ENCODE measurements at places on chromosomes 12 and 14.

GRCh38 chr12:2265461-2266167 lies 212.8 kb downstream of the CACNA1C start:
- no peak for DNase-seq

DNA sequence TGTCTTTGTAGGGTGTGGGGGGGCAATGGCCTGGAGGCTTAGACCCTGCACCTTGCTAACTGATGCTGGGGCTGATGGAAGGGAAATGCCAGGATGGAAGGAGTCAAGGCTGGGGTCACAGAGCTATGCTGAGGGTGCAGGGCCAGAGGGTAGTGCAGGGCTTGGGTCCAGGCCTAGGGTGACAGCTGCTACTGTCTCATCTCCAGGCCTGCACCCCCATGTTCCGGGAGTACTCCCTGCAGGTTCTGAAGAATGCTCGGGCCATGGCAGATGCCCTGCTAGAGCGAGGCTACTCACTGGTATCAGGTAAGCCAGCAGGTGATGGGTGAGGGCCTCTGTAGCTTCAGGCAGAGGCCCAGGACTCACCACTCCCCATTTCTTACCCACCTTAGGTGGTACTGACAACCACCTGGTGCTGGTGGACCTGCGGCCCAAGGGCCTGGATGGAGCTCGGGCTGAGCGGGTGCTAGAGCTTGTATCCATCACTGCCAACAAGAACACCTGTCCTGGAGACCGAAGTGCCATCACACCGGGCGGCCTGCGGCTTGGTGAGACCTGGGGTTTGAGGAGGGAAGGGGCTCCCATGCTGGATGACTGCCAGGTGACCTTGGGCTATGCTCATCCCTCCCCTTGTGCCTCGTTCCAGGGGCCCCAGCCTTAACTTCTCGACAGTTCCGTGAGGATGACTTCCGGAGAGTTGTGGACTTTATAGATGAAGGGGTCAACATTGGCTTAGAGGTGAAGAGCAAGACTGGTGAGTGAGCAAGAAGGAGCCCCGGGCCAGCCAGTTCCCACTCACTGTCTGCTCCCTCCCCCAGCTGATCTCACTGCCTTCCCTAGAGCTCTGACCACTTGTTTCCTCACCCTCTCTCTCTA lies 4.1 kb downstream of the SHMT2 start:
- DNase-seq: no peak

GRCh38 chr12:72839696-72840095 lies 567.5 kb downstream of the TRHDE start:
- no peak for DNase-seq

- DNase-seq: no peak
Observed at GRCh38 chr12:110179291-110179690, 55.1 kb downstream of the IFT81 start.

DNA sequence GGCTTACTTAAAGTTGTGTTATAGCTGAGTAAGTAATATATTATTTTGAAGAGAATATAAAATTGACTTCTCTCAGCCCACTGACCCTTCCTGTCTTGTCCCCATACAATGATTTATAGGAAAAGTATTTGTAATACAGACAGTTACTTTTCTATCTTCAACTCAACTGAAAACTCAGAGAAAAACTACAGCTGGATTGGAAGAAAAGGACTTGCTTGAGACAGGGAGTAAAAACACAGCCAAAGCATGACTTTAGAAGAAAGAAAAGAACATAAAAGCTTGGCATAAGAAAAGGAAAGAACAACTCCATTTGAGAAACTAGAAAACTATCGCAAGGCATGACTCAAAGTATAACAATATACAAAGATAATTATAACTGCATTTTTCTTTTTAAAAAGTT lies 57.5 kb downstream of the MSRB3 start:
- DNase-seq: no peak

DNA sequence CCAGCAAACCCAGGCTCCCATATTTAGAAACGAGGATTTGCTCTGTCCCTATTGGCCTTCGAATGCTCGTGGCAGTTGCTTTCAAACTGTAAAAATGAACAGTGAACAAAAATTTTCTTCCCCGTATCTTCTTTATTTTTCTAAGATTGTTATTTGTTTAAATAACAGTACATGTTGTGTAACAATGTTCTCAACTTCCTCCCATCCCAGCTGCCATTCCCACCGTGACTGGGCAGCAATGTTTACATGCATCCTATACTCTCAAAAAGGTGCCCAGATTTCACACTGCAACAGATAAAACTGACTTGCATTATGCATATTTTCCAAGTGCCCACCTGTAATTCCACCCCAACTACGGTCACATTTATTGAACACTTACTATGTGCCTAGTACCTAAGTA lies 12.8 kb downstream of the VCPKMT start:
- no peak for DNase-seq

DNA sequence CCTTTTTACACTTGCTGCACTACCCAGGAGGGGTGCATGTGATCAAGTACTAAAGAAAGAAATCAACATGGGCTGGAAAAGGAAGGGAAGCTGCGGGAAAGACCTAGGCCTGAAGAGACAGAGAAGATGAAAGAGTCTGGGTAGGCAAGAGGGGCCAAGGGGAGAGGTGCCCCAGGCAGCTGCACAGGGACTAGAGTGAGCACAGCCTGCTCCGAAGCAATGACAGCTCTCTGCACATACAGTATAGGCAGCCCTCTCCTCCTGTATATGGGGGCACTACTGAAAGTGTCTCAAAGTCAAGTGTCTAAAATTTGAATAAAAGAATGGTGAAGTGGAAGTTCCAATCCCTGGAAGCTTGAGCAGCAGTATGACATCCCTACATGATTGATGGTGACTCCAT lies 112.0 kb downstream of the TMTC1 start:
- no peak for DNase-seq

DNA sequence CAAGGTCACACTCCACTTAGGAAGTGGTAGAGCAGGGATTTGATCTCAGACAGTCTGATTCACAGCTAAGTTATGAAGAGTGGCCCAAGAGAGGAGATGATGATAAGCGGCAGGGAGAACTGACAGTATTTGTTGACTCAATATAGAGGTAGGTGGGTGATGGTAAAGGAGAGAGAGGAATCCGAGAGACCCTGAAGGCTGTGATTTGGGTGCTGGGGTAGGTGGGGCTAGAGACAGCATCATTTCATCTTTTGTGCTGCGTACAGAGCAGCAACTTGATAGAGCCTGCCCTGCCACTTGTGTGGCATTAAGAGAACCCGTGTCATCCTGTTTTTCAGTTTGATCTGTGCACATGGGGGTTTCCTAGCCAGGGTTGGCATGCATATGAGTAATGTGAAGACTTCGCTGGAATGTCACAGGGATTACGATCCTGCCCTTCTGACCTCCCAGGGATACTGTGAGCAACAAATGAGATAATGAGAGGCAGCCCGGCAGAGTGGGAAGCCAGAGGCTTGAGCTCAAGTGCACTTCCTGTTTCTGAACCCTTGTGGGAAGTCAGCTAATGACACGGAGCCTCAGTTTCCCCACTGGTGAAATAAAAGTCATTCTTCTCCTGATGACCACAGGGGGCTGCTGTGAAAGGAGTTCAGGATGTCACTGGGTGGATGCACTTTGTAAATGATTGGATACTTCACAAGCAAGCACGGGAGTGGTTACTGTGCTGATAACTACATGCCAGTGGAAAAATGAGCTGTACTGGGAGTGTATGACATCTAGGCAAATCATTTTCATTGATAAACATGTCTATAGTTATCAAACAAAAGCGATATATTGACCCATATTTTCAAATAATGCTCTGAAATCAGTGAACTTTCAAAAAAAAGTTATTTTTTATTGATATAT lies 59.5 kb upstream of the IGF1 start:
- DNase-seq: no peak

- DNase-seq: no peak
Observed at GRCh38 chr14:59776468-59776867, 94.1 kb downstream of the RTN1 start.

- DNase-seq: no peak
Observed at GRCh38 chr12:54723379-54724256, 75.5 kb upstream of the DCD start.

- DNase-seq: no peak
Observed at GRCh38 chr12:11658791-11659190, 9.3 kb downstream of the ETV6 start.

DNA sequence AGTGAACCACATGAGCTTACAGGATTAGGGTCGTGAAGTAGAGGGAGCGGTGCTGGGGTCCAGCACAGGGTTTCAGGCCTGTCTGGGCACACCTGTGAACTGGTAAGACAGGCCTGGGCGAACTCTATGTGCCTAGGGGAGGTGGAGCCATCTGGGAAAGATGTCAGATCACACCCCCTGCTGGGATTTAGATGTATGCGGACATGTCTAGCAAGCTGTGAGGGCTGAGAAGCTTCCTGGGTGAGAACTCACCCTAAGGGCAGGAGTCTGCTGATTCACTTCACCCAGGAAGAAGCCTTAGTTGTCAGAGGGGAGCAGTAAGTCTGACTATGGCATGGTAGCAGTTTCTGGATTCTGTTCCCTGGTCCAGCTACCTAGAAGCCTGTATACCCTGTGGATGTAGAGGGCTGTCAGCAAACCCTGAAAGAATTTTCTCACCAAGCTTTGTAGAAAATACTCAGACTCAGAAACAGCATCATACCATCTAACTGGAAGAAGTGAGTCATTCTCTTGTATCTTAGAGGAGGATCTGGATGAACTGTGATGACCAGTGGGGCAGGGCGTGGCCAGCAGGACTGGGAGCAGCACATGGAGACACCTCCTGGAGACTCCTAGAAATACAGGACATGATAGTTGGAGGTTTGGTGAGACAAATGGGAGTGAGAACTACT lies 11.2 kb upstream of the PYGL start:
- DNase-seq: no peak

DNA sequence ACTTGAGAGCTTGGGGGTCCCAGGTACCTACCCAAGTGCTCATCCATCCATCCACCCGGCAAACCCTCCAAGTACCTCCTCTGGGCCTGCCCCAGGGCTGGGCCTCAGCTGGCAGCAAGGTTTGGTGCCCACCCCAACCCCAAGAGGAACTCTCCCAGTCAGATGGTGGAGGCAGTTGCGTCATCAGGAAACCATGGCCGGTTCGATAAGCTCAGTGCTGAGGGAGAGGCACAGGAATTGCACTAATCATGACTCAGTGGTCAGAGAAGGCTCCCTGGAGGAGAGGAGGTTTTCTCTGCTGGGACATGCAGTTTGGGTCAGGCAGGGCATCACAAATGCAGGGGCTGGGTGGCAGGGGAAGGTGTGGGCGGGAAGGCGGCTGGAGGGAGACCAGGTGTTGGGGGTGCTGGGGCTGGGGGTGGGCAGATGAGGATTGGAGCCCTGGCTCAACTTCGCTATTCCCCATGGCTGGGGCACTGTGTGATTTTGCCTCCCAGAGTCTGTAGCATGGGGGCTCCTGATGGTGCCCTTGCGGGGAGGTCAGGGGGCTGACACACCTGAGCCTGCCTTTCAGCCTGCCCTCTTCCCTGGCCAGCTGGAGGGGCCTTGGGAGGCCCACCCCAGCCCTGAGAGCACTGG lies 32.2 kb downstream of the SH2B3 start:
- DNase-seq: no peak

GRCh38 chr14:81868172-81868571 lies 334.5 kb upstream of the SEL1L start:
- no peak for DNase-seq

DNA sequence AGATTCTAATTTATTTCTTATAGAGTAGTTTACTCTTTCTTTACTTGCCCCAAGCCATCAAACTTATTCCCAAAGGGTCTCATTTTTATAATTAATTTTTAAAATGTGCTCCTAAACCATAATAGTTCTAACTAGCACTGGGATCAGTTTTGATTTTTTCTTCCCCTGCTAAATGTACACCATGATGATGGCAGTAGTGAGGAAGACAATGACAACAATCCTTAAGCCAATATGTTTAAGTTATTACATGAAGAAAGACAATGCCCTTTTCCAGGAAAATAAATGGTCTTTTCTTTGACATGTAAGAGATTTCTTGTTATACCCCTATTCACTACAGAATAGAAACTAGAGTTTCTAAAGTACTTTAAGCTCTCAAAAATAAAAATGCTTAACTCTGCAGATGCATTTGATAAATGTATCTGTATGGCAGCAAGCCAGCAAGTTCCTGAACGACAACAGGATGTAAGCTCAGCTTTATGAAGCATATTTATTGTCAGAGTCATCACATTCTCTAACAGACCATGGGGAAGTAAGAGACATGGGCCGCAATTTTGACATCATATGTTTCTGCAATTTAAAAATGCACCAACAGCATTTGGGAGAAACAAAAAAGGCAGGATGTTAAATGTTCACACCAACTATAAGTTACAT lies 36.0 kb upstream of the SNX6 start:
- DNase-seq: no peak

DNA sequence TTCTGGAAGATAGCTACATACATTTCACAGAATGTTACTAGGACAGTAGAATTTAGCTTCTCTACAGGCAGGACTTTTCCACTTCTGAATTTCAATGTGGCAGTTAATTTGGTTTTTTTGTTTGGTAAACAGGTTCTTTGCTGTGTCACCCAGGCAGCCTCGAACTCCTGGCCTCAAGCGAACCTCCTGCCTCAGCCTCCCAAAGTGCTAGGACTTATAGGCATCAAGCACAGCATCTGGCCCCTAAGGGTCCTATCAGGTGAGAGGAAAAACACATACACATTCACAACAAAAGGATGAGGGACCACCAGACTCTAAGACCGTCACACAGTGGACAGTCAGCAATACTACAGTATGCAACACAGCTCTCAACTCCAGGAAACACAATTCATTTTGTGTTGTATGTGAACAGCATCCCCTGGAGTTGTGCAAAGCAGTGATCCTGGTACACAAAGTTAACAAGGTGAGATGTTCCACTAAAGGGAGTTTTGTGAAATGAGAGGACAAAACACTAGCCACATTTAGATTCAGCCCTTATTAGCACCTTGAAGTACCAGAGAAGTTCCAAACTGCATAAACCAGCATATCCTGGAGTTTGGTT lies 6.9 kb downstream of the ATP2B1 start:
- DNase-seq: no peak

DNA sequence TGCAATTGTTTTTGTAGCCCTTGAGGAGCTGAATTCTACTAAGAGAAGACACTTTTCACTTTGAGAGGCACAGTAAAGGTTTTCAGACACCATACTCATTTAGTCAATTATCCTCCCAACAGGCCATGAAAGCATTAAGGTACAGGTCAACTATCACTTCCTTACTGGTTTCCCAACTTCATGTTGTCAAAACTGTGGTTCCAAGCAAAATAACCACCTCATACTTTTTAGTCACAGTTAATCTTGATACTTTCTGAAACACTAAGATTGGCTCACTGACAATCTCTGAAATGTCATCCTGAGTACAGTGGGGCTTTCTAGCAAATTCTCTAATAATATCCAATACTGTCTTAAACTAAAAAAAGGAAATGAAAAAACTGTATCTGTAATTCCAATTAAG lies 71.7 kb downstream of the SLC2A13 start:
- no peak for DNase-seq

- DNase-seq: no peak
Observed at GRCh38 chr14:28577187-28577586, 189.4 kb upstream of the FOXG1 start.

- DNase-seq: no peak
Observed at GRCh38 chr14:103206836-103207387, 83.7 kb downstream of the TNFAIP2 start.

DNA sequence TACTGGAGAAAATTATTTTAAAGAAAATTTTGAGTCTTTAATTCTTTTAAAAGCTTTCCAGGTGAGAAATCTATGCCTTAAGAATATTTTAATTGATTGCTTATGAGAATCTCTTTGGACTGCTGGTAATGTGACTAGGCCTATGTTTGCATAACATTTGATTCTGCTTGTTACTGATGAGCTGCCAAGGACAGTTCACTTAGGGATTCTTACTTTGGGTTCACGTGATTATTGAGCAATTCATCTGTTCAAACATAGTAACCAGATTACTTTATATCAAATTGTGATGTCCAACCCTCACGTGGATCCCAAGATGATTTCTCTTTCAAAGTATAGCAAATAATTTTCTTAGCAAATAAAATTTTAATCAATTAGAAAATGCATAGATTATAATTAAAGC lies 27.4 kb upstream of the ABCD2 start:
- no peak for DNase-seq

Data from stimulated activated CD8-positive, alpha-beta memory T cell treated with anti-CD3 and anti-CD28 coated beads, Interleukin-7, amount 100 ng/mL, for 1 hour (primary cell).